PC-9 (cell line): ENCODE measurements at places on chromosomes 11 and 22. TPM values are rescaled to one million over a fixed set of nuclear protein-coding genes. Genes with fewer than 3 reads are reported as not detected.

The OR51B5 gene
- 1.2 and 2.7 TPM in 2 replicates for total RNA-seq

The BIRC3 gene
- 3.8 and 4.8 TPM in 2 replicates for total RNA-seq

GRCh38 chr22:25786165-25786564 is 44.2 kb downstream of the MYO18B start:
- H3K36me3 ChIP-seq: no peaks in the 10 kb centered on the region
- H3K27me3 ChIP-seq: peaks cover 52% of the 10 kb centered on the region
- no peaks in the 10 kb centered on the region for H3K4me1 ChIP-seq
- H3K27ac ChIP-seq: no peak overlapping the region
- no peak for DNase-seq

- no peak overlapping the region for H3K4me3 ChIP-seq
- DNase-seq: no peak
- H3K27ac ChIP-seq: no peak overlapping the region
- H3K4me1 ChIP-seq: no peaks in the 10 kb centered on the region
- no peaks in the 10 kb centered on the region for H3K27me3 ChIP-seq
These were observed 20.2 kb downstream of the NADSYN1 start for GRCh38 chr11:71472941-71473792.

DNA sequence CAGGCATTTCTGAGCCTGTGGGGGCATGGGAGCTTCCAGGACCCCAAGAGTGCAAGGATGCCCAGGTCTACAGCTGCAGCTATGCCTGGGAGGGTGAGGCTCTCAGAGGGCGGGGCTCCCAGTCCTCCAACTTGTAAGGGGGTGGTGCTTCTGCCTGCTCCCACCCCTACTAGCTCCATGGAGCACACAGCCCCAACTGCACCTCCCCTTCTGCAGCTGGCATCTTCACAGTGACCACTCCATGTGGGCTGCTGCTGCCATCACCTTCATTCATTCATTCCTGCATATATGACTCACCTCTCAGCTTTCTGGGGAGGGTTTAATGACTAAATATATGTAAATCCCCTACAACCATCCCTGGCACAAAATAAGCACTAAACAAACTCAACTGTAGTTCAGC is 43.8 kb downstream of the CHST1 start:
- no peak for DNase-seq
- H3K4me1 ChIP-seq: no peaks in the 10 kb centered on the region

DNA sequence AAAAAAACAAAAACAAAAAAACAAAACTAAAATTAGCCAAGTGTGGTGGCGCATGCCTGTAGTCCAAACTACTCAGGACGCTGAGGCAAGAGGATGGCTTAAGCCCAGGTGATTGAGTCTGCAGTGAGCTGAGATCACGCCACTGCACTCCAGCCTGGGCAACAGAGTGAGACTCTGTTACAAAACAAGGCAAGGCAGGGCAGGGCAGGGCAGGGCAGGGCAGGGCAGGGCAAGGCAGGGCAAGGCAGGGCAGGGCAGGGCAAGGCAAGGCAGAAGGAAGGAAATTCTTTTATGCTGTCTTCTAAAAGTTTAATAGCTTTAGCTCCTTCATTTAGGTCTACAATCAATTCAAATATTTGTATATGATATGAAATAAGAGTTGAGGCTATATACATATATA is 50.1 kb upstream of the RASSF10 start:
- DNase-seq: no peak
- H3K4me1 ChIP-seq: no peaks in the 10 kb centered on the region
- no peaks in the 10 kb centered on the region for H3K36me3 ChIP-seq
- H3K27ac ChIP-seq: no peak overlapping the region

DNA sequence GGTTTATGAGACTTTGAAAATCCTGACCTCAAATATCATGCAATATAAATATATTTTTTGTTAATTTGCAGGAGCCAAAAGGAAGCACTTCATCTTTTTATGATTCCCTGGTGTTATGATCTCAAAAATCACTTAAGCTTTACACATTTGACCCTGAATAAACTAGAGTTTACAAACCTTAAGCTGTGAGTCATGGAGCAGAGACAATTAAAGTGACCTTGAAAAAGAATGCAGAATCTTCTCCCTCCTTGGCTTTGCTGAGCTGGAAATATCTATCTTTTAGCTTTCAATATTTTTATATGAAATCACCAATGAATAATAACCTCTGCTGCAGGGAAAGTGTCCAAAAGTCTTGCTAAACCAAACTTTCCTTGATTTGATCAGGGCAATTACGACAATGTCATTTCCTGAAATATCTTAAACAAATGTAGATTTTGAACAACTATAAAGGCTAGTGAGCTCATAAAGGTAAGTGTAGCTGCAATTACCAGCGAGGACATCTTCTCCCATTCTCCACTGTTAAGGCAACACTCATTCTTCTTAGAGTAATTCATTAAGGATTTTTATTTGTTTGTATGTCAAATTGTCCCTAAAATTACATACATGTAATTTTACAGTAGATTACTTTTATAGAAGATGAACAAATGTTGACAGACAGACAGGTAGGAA is 747.0 kb upstream of the LUZP2 start:
- no peak overlapping the region for H3K27ac ChIP-seq
- H3K27me3 ChIP-seq: no peaks in the 10 kb centered on the region
- no peaks in the 10 kb centered on the region for H3K4me1 ChIP-seq
- no peaks in the 10 kb centered on the region for H3K36me3 ChIP-seq

GRCh38 chr11:13966013-13966412 is 3.5 kb downstream of the SPON1 start:
- no peaks in the 10 kb centered on the region for H3K36me3 ChIP-seq
- no peak overlapping the region for H3K27ac ChIP-seq
- no peaks in the 10 kb centered on the region for H3K27me3 ChIP-seq
- no peak for DNase-seq

DNA sequence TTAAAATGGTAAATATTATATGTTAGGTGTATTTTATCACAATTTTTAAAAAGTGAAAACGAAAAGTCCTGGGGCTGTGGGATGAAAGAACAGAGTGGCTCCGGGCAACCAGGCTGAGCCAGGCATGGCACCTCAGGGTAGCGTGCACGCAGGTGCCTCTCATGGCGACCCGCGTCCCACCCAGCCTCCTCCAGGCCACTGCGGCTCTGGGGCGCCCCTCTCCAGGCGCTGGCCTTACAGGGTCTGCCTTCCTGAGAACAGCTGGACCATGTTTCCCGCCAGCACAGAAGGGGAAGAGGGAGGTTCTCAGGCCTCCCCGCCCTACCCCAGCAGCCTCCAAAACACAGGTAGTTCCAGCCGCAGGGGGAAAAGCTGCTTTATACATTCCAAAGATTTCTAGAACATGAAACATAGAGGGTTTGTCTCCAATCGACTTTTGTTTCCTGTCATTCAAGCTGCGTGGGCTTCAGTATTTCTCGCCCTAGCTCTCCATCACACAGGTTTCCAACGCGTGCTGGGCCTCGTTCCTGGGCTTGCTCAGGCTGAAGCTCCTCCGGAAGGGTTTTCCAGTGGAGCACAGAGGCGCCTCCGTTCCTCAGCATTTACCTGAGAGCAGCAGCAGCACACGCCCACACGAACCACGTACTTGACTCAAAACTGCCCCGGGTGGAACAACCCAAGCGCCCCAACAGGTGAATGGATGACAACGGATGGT is 10.5 kb downstream of the EHD1 start:
- peak; percentile 52 for DNase-seq
- H3K27me3 ChIP-seq: no peaks in the 10 kb centered on the region
- H3K4me3 ChIP-seq: no peak overlapping the region
- peak overlapping the region; percentile 17; the same call in 1 of the 2 replicates for H3K27ac ChIP-seq
- peaks cover 57% of the 10 kb centered on the region for H3K4me1 ChIP-seq
- peaks cover 22% of the 10 kb centered on the region for H3K36me3 ChIP-seq
